Progenitor cell of endocrine pancreas (in vitro differentiated cells): ENCODE measurements at places on chromosomes 16 and 17. TPM values are rescaled to one million over a fixed set of nuclear protein-coding genes. Genes with fewer than 3 reads are reported as not detected.

DNA sequence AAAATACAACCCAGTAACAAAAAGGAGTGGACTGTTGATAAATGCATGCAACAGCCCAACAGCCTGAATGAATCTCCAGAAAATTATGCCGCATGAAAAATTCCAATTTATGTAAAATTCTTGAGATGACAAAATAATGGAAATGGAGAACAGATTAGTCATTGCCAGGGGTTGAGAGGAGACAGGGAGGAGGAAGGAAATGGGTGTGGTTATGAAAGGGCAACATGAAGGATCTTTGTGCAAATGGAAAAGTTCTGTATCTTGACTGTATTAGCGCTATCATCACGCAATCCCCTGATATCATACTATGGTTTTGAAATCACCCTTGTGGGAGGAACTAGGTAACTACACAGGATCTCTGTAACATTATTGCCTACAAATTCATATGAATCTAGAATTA, 1058.3 kb upstream of the RBFOX1 start:
- no peak overlapping the region for H3K27ac ChIP-seq
- peaks cover under 1% of the 10 kb centered on the region for H3K4me1 ChIP-seq
- H3K27me3 ChIP-seq: peaks cover under 1% of the 10 kb centered on the region
- DNase-seq: no peak
- H3K4me3 ChIP-seq: no peak overlapping the region

- no peak for DNase-seq
- H3K27ac ChIP-seq: no peak overlapping the region
- H3K27me3 ChIP-seq: no peaks in the 10 kb centered on the region
- H3K36me3 ChIP-seq: no peaks in the 10 kb centered on the region
Measured at GRCh38 chr16:77076839-77077238, 114.2 kb upstream of the MON1B start.

B3GNT9 gene
- 5.1 TPM in 2 replicates for total RNA-seq

TMEM88 gene
- 11.3 and 15.8 TPM in 2 replicates for total RNA-seq

KRTAP4-6 gene
- total RNA-seq: not detected in 2 replicates

DNA sequence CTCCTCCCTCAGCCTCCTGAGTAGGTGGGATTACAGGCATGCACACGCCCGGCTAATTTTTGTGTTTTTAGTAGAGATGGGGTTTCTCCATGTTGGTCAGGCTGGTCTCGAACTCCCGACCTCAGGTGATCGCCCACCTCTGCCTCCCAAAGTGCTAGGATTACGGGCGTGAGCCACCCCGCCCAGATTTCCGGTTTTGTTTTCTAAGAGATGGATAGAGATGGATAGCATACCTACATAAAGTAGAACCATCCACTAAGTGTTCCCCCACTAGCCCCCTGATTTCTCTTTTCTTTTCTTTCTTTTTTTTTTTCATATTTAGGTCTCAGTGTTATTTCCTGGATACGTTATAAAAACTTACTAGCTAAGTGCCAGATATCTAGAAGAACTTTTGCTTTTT, 2.0 kb downstream of the WSB1 start:
- peaks cover 3% of the 10 kb centered on the region for H3K36me3 ChIP-seq
- H3K27ac ChIP-seq: peak overlapping the region; percentile 100
- peak overlapping the region; percentile 100 for H3K4me3 ChIP-seq
- peaks cover 31% of the 10 kb centered on the region for H3K4me1 ChIP-seq
- DNase-seq: no peak
- H3K27me3 ChIP-seq: no peaks in the 10 kb centered on the region

DNA sequence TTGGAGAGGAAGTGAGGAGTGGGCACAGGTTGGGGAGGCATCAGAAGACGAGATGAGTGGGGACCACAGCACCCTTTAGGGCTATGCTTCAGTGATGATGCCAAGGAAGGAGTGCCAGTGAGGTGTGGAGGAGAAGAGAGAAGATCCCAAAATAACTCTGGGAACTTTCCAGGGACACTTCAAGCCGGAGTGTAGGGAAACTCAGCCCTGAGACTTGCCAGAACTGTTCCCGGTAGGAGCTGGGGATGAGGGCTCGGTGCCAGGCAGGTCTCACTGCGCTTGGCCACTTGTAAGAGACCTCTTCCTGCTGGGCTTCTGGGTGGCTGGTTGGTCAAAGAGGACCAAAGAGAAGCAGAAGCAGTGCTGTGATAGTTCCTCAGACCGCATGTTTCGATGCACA, 63.6 kb downstream of the SHISA6 start:
- no peak overlapping the region for H3K4me3 ChIP-seq
- H3K27ac ChIP-seq: peak overlapping the region; percentile 73
- no peaks in the 10 kb centered on the region for H3K27me3 ChIP-seq
- no peak for DNase-seq

DNA sequence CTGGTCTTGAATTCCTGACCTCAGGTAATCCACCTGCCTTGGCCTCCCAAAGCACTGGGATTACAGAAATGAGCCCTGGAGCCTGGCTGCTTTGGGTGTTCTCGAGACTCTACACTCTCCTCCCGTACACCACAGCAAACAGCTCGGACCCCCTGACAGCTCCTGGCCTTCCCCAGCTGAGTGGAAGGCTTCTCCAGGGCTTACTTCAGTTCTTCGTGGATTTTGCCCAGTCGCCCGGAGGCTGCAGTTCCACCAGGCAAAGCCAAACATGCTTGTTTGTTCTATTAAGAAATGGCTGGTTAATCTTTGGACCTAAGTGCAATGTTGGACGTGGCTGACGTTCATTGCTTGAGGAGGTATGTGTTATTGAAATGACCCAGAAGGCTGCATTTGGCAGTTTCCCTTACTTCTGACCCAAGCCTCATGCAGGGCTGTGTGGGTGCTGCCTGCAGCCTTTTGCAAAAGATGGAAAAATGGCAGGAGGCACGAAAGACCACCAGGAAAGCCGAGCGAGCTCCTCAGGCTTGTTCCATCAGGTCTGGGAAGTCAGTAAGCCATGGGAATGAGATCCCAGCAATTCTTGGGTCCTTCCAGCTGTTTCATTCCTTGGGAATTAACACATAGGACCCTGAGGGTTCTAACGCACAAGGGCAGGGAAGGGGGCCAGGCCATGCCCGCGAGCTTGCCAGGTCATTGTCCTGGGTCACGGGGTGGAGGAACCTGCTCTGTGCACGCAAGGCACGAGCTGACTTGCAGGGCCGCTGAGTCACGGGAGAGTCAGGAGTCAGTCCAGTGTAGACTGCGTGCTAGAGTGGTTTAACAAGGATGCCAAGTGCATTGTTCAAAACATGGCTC, 23.9 kb upstream of the KLHDC4 start:
- H3K4me1 ChIP-seq: peaks cover 7% of the 10 kb centered on the region
- DNase-seq: no peak
- H3K4me3 ChIP-seq: no peak overlapping the region
- H3K27ac ChIP-seq: no peak overlapping the region
- no peaks in the 10 kb centered on the region for H3K36me3 ChIP-seq

GRCh38 chr16:3087243-3088235, 11.6 kb downstream of the ZSCAN10 start:
- H3K27ac ChIP-seq: no peak overlapping the region
- H3K4me1 ChIP-seq: peaks cover 1% of the 10 kb centered on the region
- no peaks in the 10 kb centered on the region for H3K36me3 ChIP-seq
- no peaks in the 10 kb centered on the region for H3K27me3 ChIP-seq
- DNase-seq: no peak

PDE6G gene
- total RNA-seq: 0.50 TPM in 1 of 2 replicates, not detected in the other

- no peak overlapping the region for H3K4me3 ChIP-seq
- no peak overlapping the region for H3K27ac ChIP-seq
- peaks cover 4% of the 10 kb centered on the region for H3K27me3 ChIP-seq
Measured at GRCh38 chr16:27843800-27844199, 219.7 kb downstream of the GSG1L start.

CTRB2 gene
- 1.1 TPM in 1 of 2 replicates, not detected in the other for total RNA-seq

NDRG4 gene
- total RNA-seq: 25.7 and 37.5 TPM in 2 replicates

DNA sequence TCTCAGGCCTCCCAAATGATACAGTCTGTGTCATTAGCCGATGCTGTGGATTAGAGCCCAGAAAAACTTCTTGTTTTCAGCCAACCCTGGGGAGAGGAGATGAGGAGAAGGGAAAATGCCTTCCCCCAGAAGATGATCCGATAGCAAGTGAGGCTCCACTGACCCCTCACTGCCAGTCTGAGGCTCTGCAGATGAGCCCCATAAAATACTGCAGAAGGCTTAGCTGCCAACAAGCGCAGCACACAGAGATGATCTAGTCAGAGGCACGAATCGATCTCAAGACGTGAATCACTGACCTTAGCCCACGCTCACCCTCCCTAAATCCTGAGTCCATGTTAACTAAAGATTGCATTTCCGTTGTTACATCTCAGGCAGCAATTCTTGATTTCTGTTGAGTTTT, 31.5 kb downstream of the SALL1 start:
- H3K4me1 ChIP-seq: peaks cover 18% of the 10 kb centered on the region
- H3K27ac ChIP-seq: no peak overlapping the region
- H3K4me3 ChIP-seq: no peak overlapping the region

EPX gene
- total RNA-seq: not detected in 2 replicates

GRCh38 chr16:6190776-6191175, 1093.2 kb upstream of the EEF2KMT start:
- no peak overlapping the region for H3K27ac ChIP-seq
- H3K36me3 ChIP-seq: no peaks in the 10 kb centered on the region

- H3K27me3 ChIP-seq: no peaks in the 10 kb centered on the region
- DNase-seq: no peak
- no peaks in the 10 kb centered on the region for H3K4me1 ChIP-seq
- H3K36me3 ChIP-seq: peaks cover 5% of the 10 kb centered on the region
Measured at GRCh38 chr17:76232342-76232741, 8.0 kb downstream of the RNF157 start.

DNA sequence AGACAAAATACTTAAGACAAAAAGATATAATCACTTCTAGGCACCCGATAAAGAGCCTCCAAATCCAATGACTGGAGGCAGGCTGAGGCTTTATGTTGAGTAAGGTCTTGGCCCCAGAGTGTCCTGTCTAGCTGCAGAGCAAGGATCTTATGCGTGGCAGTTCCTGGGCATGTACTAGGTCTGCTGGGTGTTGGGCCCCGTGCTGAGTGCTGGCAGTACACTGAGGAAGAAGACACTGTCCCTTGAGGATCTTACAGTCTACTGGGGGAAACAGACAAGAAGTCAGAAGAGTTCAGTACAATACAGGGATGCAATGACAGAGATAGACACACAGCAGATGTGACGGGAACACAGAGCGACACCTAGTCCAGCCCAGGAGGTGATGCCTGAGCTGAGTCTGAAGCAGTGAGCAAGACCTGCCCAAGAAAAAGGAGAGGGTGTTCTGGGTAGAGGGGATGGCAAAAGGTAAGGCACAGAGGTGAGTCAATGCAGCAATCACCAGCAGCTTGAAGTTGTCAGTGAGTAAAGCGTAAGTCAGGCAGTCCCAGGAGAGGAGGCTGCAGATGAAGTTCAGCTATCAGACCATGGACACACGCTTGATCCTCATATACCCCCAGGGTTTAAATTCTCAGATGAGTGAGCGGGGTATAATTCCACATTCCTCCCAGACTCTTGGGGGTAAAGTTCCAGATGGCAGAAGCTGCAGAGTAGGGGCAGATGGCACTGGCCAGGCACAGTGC, 18.1 kb downstream of the MAP3K14 start:
- peaks cover 1% of the 10 kb centered on the region for H3K36me3 ChIP-seq
- peaks cover 6% of the 10 kb centered on the region for H3K4me1 ChIP-seq
- peak overlapping the region; percentile 34 for H3K27ac ChIP-seq

UMOD gene
- 0.11 TPM in 1 of 2 replicates, not detected in the other for total RNA-seq

GRCh38 chr16:85578599-85578948, 34.5 kb upstream of the GSE1 start:
- H3K27ac ChIP-seq: no peak overlapping the region
- no peaks in the 10 kb centered on the region for H3K36me3 ChIP-seq
- DNase-seq: no peak
- no peaks in the 10 kb centered on the region for H3K27me3 ChIP-seq
- H3K4me1 ChIP-seq: peaks cover 34% of the 10 kb centered on the region

- H3K27ac ChIP-seq: peak overlapping the region; percentile 84
- peaks cover 54% of the 10 kb centered on the region for H3K4me1 ChIP-seq
- no peak overlapping the region for H3K4me3 ChIP-seq
- DNase-seq: no peak
- no peaks in the 10 kb centered on the region for H3K27me3 ChIP-seq
Measured at GRCh38 chr16:84726669-84727467, 27.1 kb downstream of the USP10 start.

CAVIN1 gene
- 1.1 and 1.8 TPM in 2 replicates for total RNA-seq

DNA sequence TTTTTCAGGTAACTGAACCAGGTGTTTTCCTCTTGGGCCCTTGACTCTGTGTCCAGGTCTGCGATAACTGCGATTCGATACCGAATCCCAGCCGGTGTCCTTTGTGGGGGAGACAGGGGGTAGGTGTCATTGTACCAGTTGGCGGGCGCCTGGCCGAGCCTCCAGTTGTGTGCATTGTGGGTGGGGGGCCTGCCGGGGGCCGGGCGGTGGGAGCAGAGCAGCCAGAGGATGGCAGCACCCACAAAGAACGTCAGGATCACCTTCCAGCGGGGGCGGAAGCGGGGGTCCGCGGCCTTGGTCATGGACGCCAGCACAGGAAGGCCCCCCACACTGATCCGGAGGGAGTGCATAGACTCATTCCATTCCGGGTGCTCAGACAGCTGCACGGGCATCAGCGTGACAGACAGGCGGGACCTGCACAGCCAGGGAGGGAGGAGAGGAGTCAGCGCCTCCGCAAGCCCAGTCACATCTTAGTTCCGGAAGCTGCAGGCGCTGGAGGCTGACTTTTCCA, 12.3 kb downstream of the CANT1 start:
- H3K27me3 ChIP-seq: no peaks in the 10 kb centered on the region
- DNase-seq: no peak
- peaks cover 18% of the 10 kb centered on the region for H3K36me3 ChIP-seq
- H3K27ac ChIP-seq: no peak overlapping the region
- no peak overlapping the region for H3K4me3 ChIP-seq

DNA sequence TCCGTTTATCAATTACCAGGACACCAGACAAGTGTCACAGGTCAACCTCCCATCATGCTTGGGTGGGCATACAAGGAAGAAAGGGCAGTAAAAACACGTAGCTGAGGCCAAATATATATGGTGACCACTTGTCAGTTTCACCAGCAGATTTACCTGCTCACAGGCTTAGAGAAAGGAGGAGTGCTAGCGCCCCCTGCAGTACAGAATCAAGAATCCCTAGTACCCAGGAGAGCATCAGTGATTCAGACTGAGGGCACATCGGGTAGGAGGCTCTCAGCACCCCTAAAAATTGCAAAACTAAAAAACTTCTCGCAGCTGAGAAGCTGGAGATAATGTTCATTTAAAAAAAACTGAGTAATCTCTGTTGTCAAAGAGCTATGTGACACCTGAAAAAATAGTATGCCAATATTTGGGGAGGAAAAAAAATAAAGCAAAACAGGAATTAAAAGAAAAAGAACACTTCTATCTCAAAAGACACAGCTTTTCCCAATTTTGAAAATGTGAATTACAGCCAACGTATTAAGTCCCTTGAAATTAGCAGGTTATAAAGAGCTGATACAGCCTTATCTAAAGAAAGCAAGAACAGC, 21.2 kb upstream of the MON1B start:
- H3K4me3 ChIP-seq: no peak overlapping the region
- H3K4me1 ChIP-seq: peaks cover 2% of the 10 kb centered on the region
- H3K36me3 ChIP-seq: no peaks in the 10 kb centered on the region
- H3K27ac ChIP-seq: no peak overlapping the region
- H3K27me3 ChIP-seq: peaks cover 6% of the 10 kb centered on the region

TPSG1 gene
- total RNA-seq: not detected in 2 replicates

MT1B gene
- total RNA-seq: not detected in 2 replicates
